ENCODE measurements at places on chromosomes 3 and 15.
A peak's percentile ranks its signal among the peaks of the same experiment; 100 is the strongest.

DNA sequence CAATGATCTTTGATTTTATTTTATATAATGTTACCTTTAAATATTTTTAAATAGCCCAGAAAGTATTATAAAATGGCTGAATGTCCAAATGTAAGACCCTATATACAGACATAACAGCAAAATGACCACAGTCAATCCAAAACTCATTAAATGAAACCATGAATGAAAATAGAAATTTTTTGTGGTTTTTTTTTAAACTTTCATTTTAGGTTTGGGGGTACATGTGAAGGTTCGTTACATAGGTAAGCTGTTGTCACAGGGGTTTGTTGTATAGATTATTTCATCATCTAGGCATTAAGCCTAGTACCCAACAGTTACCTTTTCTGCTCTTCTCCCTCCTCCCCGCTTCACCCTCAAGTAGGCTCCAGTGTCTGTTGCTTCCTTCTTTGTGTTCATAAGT is 108.8 kb downstream of the FAIM start:
- DNase-seq, result no peak

DNA sequence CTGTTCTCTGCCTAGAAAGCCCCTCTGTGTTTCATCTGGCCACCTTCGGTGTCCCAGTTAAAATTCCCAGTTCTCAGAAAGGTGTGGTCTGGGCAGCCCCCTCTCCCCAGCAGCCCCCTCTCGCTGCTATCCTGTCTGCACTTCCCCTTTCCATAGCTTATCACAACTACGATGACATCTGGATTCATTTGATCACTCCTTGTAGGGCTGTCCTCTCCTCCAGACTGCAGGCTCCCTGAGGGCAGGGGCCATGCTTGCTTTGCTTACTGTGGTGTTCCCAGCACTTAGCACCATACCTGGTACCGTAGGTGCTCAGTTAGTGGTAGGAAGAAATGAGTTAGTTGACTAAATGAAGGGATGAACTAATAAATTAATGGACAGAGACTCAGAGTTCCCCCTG is 26.3 kb upstream of the GOLGA6C start:
- DNase-seq, result no peak

DNA sequence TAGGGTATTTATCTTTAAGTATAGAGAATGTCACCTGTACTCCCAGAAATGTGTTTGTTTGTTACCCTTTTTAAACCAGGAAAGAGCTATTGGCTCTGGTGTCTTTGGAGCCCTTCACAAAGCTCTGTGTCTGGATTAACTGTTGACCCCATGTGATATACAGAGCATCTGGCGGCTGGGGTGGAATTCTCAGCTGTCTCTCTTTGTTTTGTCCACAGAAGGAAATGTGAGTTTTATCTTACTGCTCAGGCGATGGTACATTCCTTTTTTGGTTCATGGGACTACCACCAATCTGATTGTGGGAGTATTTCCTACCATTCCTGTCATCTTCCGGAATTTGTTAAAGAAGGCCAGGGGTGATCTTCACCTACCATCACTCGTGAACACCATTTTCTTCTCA is 120.3 kb downstream of the AKAP13 start:
- DNase-seq, result no peak

DNA sequence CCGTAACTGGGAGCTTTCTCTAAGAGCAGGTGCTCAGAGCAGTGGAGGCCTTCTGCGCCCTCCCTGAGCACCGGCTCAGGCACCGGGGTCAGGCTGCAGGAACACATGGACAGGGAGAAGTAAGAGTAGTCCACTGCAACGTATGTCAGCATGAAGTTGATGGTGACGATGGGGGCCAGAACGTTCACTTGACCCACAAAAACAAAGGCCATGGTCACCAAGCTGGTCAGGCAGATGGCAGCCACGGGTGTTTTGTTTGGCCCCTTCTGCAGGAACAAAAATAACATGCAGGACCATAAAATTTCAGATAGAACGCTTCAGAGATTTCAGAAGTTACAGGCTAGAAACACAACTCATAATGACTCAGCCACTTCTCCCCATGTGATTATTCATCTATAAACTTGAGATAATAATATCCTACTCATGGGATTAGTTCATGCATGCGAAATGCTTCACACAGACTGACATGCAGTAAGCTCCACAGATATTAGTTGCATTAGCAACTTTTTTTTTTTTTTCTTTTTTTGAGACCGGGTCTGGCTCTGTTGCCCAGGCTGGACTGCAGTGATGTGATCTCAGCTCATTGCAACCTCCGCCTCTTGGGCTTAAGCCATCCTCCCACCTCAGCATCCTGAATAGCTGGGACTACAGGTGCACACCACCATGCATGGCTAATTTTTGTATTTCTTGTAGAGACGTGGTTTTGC is 52.2 kb upstream of the HEG1 start:
- peak; percentile 79 for DNase-seq

DNA sequence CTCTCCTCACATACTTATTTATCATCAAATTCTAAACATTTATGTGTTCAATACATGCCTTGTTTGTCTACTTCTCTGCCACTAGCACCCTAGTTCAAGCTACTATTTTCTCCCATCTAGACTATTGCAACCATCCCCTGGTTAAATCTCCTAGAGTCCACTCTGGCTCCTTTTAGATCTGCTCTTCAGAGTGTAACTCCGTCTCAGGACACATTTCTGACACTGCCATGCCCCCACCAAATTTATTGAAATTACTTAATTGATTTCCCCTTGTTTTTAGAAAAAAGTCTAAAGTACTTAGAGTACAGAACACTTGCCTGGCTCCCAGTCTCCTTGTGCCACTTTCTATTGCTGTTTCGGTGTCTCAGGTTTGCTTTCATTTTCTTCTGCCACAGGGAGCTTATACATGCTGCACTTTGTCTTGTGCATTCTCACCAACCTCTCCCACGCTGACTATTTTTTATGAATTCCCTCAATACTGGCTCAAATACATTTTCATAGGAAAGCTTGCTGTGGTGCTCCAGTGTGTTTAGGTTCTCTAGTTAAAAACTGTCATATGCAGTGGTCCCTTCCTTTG is 792.3 kb downstream of the DIPK2A start:
- no peak for DNase-seq

- no peak for DNase-seq
Observed at GRCh38 chr15:88865498-88866099, 29.7 kb downstream of the HAPLN3 start.

- no peak for DNase-seq
Observed at GRCh38 chr3:51441282-51442030, 50.4 kb downstream of the RBM15B start.

GRCh38 chr15:57217778-57218598 is 158.3 kb upstream of the CGNL1 start:
- no peak for DNase-seq

- DNase-seq, result no peak
Observed at GRCh38 chr3:150455341-150455740, 47.2 kb downstream of the TSC22D2 start.

DNA sequence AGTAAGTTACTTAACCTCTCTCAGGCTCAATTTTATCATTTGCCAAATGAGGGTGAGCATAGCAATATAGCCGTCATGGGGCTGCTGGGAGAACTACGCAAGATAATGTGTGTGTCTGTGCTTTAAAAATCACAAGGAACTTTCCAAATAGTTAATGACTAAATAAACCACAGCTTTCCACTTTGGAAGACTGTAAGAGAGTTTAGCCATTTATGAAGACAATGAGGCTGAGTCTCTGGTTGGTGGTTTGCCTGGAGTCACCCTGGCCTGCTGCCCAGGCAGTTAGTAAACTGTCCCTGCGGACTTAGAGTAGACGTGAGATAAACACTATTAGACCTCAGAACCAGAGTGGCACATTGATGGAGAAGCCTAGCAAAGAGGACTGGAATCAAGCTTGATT is 357.7 kb downstream of the CLSTN2 start:
- DNase-seq, result peak; percentile 53

DNA sequence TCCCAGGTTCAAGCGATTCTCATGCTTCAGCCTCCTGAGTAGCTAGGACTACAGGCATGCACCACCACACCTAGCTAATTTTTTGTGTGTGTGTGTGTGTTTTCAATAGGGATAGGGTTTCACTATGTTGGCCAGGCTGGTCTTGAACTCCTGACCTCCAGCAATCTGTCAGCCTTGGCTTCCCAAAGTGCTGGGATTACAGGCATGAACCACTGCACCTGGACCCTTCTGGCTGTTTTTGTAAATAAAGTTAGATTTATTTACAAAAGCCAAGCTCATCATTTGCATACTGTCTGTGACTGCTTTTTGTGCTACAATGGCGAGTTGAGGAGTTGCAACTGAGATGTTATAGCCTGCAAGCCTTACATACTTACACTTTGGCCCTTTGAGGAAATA is 28.6 kb upstream of the IL16 start:
- DNase-seq, result no peak

DNA sequence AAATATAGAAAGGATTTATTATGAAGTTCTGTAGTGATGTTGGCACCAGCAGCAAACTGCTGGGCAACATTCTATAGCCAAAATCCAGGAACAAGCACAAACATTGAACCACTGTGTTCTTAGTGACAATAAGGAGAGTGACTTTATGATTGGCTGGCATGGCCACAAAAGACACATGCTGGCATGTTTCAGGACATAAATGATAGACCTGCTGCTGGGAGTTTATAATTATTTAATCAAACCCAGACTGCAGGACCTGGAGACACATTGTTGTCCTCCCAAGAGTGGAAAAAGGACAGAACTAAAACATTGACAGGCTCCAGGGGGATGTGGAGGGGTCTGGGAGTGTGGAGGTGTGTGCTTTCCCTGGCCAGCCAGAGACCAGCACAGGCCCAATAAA is 255.3 kb upstream of the LRTM1 start:
- DNase-seq, result no peak

GRCh38 chr3:23949784-23950183 is 4.7 kb downstream of the NR1D2 start:
- DNase-seq, result no peak

GRCh38 chr3:151686257-151686656 is 47.5 kb upstream of the AADACL2 start:
- DNase-seq, result no peak

- peak; percentile 58 for DNase-seq
Observed at GRCh38 chr3:58260261-58260731, 22.7 kb downstream of the ABHD6 start.

GRCh38 chr15:51048308-51048707 is 46.4 kb downstream of the TNFAIP8L3 start:
- DNase-seq, result no peak

- no peak for DNase-seq
Observed at GRCh38 chr3:62035402-62036057, 337.8 kb downstream of the FEZF2 start.

DNA sequence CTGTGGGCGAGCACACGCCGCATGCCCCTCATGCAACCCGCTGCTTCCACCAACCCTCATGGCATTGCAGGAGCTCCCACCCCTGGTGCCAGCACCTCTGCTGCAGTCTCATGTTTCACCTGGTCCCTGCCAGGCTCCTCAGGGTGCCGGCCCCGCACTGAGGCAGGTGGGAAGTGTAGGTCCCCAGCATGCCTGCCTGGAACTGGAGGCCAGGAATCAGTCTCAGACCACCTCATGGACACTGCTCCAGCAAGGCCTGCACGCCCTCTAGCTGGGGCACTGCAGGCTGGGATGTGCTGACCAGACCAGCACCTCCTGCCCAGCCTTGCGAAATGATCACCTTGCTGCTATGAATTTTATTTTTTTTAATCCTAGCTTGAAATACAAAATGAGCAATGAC is 39.1 kb downstream of the OCA2 start:
- DNase-seq, result no peak

DNA sequence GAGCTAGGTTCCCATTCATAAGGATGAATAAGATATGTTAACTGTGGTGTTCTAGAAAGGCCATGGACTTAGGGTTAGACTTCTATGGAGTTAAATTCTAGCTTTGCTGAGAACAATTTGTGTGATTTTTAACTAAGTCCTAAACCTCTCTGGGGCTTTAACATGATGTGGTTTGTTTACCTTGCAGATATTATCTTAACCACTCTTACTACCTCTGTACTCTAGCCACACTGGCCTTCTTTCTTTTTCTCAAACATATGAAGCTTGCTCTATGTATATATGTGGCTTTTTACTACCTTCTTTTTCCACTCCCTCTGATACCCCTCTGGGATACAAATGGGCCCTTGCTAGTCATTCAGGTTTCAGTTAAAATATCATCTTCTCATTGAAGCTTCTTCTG is 108.4 kb downstream of the ZNF609 start:
- no peak for DNase-seq

- no peak for DNase-seq
Observed at GRCh38 chr15:101035611-101036010, 116.5 kb downstream of the LRRK1 start.

DNA sequence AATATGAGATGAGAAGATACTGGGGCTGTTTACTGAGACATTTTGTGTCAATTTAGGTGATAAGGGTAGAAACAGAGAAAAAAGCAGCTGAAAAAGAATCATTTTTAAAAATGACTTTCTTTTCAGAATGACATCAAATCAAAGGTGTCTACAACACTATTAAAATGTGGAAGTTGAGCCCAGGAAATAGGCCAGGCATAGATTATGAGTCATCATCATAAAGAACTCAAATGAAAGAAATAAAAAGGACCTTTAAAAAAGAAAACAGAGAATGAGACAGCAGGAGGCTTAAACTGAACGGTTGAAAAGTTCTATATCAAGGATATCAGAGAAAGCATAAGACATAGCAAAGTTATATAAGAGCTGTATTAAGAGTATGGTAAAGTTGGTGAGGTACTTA is 442.5 kb downstream of the CNTN6 start:
- no peak for DNase-seq

- DNase-seq, result no peak
Observed at GRCh38 chr15:41513506-41514227, at the start of gene LTK. Gene LTK, minus strand, starts transcription at chr15:41513827. Its CDS starts 118 bp downstream, at chr15:41513709.

GRCh38 chr15:41870689-41871081 is 23.2 kb downstream of the SPTBN5 start:
- no peak for DNase-seq

DNA sequence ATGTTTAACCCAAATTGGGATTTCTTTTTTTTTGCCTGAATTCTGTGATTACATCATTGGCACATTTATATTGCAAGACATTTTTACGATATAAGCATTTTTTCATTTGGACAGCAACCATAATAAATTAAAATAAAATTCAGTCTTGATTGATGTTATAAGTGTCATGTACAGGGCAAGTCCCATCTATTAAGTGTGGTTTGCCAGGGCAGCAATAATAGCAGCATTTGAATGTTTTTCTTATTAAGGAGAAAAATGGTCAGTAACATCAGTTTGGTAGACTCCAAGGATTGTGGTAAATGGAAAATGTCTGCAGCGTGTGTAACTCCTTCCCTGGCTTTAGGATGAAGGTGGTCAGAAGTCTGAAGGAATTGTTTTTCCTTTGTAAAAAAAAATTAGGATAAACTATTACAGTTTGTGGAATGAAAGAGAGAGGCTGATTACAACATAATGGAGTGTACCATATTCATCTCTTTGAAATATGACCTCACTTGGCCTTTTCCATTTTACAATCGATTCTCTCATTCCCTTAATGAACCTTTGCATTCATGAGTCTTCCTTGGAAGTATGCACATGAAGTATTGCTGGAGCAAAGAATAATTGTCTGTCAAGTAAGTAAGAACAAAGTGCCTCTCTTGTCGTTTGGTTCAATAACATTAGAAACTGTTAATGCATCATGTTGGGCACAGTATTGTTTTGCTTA is 405.4 kb upstream of the THRB start:
- DNase-seq, result no peak

- DNase-seq, result no peak
Observed at GRCh38 chr3:159451067-159451466, 537.6 kb upstream of the IL12A start.
